ENCODE measurements at places on chromosomes 4 and X.

GRCh38 chr4:20592013-20592412 is 108.2 kb upstream of the PACRGL start:
- DNase-seq, result no peak

DNA sequence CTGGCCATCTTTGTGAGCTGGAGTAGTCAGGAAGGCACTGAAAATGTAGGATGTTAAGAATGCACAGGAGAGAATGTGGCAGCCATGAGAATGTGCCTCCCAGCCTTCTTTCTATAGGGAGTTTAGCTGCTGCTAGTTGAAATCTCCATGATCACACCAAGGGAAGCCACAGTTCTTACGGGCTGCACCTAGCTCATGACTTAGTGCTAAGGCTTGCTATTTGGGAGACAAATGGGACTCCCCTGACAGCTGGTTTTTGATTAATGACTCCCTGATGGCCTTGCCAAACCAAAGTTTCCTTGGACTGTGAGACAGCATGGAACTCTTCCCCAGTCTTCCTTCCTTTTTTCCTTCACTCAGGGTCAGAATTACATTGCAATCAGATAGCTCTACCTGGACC is 9.2 kb downstream of the CTSO start:
- no peak for DNase-seq

GRCh38 chrX:155673338-155673737 is 60.6 kb upstream of the TMLHE start:
- no peak for DNase-seq

DNA sequence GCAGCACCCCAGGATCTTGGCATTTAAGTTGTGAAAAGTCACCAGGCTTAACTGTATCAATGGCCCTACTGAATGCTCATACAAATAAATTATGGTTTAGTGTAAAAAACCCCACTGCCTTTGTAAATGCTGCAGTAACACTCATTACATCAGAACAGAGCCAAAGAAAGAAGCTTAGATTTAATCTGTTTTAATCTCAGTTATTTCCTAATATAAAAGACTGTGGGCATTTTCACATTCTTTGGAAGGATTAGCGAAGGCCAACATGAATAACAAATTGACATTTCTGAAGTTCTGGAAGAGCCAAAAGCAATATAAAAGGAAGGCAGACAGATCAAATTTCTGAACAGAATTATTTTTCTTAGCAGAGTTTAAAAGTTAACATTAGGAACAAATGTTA is 140.0 kb upstream of the HCCS start:
- no peak for DNase-seq

DNA sequence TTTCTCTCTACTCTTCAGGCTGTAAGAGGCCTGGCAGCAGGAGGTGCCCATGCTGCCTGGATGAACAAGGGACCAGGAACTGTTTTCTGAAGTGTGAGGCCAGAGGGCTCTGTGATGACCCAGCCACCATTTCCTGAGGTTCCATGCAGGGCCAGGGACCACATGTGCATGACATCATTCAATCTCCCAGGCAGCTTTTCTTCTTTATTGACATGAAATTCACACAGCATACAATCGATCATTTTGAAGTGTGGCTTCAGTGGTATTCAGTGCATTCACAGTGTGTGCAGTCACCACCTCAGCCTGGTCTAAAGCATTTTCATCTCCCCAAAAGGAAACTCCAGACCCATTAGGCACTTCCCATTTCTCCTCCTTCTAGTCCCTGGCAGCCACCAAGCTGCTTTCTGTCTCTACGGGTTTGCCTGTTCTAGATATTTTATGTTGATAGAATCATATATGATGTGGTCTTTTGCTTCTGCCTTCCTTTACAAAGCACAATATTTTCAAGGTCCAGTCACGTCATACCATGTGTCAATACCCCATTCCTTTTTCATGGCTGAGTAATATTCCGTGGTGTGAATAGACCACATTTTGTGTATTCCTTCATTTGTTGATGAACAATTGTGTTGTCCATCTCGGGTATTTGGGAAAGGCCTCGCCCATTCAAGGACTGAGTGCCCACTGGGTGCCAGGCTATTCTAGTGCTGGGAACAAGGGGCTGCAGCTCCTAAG is 93.1 kb downstream of the PSAPL1 start:
- no peak for DNase-seq

DNA sequence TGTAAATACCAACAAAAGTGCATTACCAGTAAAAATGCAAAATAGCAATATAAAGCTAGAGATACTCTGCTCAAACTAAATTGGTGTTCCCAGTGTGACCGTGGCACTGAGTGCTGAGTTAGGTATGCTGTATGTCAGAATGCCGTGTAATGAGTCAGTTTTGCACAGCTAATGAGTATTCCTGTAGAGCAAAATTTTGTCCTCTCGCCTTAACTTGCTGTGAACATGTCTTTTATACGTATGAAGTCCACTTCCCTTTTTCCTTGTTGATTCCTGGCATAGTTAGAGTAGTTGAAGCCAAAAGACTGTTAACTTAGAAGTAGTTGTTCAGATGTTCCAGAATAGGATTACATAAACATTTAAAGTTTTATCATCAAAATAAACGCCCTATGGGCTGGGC is 11.5 kb downstream of the DCLK2 start:
- DNase-seq, result no peak

DNA sequence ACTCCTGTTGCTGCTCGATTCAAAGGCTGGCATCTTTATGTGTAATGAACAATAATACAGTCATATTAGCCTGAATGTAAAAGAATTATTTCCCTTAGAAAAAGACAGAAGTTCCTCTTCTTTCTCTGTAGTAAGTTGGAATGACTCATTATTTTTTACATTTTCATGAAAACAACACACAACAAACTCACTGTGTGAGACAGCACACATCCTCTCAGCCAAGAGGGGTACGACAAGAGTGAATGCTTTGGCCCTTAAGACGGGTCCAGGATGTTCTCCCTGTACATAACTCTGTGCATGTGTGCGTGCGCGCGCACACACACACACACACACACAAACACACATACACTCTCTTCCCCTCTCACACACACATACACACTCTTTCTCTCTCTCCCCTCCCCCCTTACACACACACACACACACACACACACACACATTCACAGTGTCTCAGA is 72.8 kb downstream of the MANBA start:
- no peak for DNase-seq

GRCh38 chrX:13341491-13342101 is 21.7 kb upstream of the ATXN3L start:
- no peak for DNase-seq

- DNase-seq, result no peak
Measured at GRCh38 chr4:81166458-81167160, 48.4 kb downstream of the PRKG2 start.

DNA sequence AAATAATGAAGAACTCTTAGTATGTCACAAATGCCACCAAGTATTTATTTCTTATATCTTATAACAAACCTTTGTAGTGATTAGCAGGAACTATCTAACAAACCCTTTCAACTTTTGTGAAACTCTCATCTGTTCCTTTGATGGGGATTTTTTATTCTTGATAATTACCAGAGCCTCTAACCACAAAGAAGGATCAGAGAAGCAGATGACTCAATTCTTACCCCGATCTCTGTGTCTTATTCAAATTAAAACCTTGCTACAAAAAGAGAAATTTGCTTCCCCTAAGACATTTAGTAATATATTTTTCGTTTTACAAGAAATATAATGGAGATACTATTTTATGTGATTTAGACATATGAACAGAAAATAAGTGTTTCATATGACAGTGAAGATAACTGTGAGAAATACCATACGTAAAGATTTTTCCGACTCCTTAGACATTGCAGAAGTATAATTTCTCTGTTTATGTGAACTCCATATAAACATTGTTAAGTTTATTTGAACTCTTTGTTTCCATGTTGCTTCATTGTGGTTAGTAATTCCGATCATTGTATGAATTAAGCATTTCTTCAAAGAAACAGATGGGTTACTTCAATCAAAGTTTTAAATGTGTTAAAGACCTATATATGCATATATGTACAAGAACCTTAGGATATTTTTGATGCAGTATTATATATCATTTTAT is 205.4 kb downstream of the CFAP299 start:
- no peak for DNase-seq

GRCh38 chr4:103887191-103887590 is 167.4 kb upstream of the TACR3 start:
- DNase-seq, result no peak

DNA sequence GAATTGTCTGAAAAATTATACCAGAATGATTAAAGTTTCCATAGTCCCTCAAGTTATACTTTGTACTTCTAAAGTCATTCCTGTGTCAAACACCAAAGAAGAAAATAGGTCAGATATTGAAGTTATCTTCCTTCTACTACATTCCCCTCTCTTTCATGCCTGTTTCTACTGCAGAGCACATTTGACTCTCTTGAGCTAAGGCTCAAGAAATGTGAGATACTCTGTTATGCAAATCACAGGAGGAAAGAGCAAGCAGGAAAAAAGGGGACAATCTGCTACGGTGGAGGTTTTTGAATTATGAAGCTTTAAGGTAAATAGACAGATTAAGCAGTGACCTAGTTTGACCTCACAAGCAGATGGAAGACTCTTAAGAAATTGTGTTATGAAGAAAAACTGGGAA is 198.9 kb upstream of the LDB2 start:
- no peak for DNase-seq

GRCh38 chr4:94446386-94446785 is 5.4 kb upstream of the PDLIM5 start:
- no peak for DNase-seq

DNA sequence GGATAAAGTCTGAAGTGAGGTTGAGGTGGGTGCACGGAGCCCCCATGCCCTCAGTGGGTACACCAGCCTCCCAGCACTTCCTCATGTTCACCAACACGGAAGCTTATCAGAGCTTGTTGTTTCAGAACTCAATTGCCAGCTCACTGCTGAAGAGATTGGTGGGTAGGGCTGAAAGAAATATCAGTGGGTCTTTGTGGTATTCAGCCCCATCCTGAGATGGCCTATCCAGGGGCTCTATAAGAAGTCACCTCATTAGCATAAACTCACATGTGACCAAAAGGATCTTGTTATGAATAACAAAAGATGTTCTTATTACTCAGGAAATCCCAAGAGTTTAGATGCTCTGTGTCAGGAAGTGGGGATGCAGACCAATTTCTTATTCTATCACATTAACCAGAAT is 177.3 kb downstream of the ARHGAP10 start:
- DNase-seq, result no peak

GRCh38 chrX:43733699-43734098 is 77.6 kb downstream of the MAOA start:
- no peak for DNase-seq

GRCh38 chr4:77905651-77906263 is 43.1 kb downstream of the MRPL1 start:
- no peak for DNase-seq

DNA sequence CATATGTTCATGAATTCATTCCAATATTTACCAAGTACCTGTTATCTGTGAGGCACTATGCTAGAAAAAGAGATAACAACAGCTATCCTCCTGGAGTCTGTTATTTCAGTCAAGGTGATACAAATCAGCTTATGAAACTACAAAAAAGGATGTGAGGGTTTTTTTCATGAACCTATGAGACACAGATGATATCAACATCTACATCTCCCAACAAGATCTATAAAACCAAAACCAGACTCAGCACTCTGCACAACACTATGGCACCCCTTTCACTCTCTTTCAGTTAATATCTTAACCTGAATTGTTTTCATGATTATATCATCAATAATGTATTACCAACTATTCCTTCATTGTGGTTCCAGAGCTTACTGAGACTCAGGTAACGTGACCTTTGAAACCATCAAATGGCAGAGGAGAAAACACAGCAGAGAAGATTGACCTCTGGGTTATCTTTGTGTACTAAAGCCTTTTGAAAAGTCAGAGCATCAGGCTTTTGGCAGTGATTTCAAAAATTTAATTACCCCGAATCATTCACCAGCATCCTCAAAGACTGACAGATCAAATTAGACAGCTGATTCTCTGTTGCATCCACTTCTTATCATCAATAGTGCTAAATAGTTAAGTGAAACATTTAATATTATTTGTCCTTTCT is 244.6 kb upstream of the FTHL17 start:
- DNase-seq, result no peak

DNA sequence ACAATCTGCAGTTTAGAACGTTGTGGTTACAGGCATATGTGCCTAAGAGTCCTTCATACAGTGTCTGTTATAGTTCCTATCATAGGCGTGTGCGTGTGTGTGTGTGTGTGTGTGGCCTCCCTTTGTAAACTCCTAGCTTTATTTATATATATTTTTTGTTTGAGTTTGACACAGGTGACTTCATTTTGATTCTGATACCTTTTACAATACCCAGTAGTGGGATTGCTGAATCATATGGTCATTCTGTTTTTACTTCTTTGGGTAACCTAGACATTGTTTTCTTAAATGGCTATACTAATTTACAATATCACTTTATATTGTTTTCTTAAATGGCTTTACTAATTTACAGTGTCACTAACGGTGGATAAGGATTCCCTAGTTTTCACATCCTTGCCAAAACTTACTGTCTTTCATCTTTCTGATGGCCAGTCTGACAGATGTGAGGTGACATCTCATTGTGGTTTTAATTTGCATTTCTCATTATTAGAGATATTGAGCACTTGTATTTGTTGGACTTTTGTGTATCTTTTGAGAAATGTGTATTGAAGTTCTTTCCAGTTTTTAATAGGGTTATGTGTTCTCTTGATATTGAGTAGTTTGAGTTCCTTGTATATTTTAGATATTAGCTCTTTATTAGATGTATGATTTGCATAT is 211.1 kb upstream of the NUDT6 start:
- DNase-seq, result no peak

DNA sequence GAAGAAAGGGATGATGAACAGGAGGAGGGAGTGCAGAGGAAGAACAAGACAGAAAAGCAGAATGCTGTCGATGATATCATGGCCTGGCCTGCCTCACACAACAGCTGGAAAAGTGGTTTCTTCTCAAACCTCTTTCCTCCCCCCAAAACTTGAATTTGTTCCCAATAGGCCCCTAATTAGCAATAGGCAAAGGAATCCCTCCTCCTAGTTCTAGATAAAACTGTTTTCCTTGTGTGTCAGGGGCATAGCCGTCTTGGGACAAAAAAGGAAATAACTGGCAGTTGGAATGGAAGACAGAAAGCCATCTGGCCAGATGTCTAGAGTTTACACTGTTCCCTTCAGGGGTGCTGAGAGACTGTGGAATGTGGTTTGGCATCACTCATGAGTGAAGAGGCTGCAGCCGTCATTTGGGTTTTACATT is 177.8 kb upstream of the C1QTNF7 start:
- no peak for DNase-seq

GRCh38 chr4:52943677-52944076 is 81.6 kb downstream of the RASL11B start:
- DNase-seq, result no peak

DNA sequence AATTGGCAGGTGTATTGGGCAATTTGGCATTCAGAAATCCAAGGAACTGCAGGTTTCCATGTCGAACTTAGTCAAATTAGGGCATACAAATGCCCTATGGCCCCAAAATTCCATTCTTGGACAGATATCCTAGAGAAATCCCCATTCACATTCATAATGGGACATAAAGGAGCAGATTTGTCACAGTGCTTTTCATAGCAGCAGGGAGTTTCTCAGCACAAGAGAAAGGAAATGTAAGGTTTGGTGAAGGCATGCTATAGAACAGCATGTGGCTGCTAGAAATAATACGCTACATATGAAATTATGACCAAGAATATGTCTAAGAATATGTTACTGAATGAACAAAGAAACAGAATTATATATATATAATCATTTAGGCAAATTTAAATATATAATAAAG is 437.5 kb upstream of the BOD1L1 start:
- DNase-seq, result no peak

- DNase-seq, result no peak
Measured at GRCh38 chr4:2792711-2793585, at the start of gene SH3BP2. Gene SH3BP2 (plus strand): TSS chr4:2793085. CDS start chr4:2820618, 27,533 bp downstream.

- no peak for DNase-seq
Measured at GRCh38 chr4:186628058-186628711, 72.8 kb upstream of the MTNR1A start.

GRCh38 chr4:8414377-8414776 is 26.1 kb downstream of the ACOX3 start:
- DNase-seq, result no peak
